ENCODE measurements at places on chromosomes 1 and 21.

GRCh38 chr1:18917071-18917799 is 14.9 kb upstream of the ALDH4A1 start:
- no peak for DNase-seq

DNA sequence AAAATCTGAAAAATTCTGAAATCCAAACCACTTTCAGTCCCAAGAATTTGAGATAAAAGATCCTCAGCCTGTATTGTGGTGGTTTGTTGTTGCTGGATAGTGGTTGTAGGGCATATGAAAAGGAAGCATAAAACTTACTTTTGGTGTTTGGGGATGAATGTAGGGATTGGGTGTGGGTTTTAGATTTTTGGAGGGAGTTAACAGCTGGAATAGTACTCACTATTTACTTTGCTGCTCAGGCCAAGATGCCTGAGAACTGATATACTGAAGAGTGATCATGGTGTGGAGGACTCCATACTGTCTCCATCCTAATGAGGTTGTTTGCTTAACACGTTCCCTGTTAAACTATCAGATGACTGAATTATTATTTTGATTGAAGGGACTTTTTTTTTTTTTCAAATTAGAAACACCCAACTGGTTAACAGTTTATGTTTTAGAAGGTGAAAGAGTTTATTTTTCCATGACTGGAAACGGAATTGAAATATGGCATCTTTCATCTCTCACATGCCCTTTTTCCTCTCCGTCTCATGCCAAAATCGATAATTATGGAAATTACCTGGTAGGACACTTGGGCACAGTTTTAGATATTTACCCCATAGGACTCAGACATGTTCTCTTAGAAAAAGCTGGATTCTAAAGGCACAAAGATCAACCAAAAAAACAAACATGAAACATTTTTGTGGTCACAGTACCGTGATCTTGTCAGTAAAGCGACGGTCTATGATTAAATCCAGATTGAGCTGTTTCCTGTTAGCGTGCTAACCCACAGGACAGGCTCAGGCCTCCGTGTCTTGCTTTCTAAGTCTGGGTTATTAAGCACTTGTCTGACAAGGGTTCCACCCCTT is 37.3 kb downstream of the RGL1 start:
- no peak for DNase-seq

GRCh38 chr1:70477090-70477489 is 66.0 kb downstream of the CTH start:
- no peak for DNase-seq

GRCh38 chr1:154499446-154499845 is 2.6 kb upstream of the TDRD10 start:
- DNase-seq, result no peak

GRCh38 chr1:155504207-155504606 is 58.4 kb downstream of the ASH1L start:
- DNase-seq, result no peak

DNA sequence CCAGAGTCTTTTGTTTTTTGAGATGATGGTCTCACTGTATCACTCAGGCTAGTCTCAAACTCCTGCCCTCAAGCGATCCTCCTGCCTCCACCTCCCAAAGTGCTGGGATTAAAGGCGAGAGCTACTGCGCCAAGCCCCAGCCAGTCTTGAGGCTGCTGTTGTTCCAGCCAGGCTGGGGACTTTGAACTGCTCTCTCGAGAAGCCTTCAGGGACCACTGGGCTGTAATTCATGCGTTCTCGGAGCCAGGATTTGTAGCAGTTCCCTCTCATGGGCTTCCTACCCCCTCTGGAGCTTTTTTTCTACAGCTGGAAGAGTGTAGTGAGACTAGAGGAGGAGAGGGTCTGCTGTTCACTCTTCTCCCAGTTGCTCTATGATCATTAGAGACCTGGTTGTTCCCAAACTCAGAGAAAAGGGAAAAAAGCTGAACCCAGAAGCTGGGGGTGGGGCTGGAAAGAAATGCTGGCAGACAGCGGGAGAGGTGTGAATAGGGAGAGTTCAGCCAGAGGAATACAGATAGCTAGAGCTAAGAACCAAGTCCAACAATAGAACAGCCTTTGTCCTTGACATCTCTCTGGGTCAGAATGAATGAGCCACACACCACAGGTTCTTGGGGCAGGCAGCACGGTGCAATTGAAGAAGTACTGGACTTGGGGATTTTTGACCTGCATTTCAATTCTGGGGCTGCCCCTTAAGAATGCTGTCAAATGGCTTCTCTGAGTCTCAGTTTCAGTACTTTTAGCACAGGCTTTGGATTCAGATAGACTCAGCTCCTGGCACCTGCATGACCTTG is 13.2 kb upstream of the SLC41A1 start:
- DNase-seq, result no peak

- DNase-seq, result no peak
Observed at GRCh38 chr1:22249928-22250680, 107.2 kb upstream of the WNT4 start.

GRCh38 chr1:56686169-56686568 is 41.1 kb downstream of the PRKAA2 start:
- DNase-seq, result no peak

GRCh38 chr1:41784531-41785274 is 134.0 kb downstream of the HIVEP3 start:
- no peak for DNase-seq

Data from stimulated activated CD4-positive, alpha-beta T cell treated with anti-CD3 and anti-CD28 coated beads, Interleukin-12 subunit alpha, Interleukin-12 subunit beta, amount 100 ng/mL, for 4 hours (primary cell).